GM12892 (cell line): ENCODE measurements at places on chromosomes 2 and 18.
A peak's percentile ranks its signal among the peaks of the same experiment; 100 is the strongest.

DNA sequence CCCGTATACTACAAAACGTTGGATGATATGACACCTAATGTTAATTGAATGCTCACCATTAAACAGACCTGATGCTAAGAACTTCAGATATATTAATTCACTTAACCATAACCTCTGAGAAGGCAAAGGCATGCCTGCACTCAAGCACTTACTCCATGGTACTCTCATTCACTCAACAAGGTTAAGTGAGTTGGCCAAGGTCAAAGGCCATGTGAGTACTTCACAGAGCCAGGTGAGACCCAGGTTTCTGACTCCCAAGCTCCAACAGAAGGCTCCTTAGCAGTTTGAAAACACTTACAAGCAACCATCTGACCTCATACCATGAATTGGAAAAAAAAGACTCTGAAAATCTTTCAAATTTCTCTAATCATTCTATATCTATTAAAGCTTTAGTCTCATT is 198.8 kb downstream of the L3MBTL4 start:
- DNase-seq, result no peak

GRCh38 chr2:31467426-31467825 is 52.9 kb upstream of the XDH start:
- DNase-seq, result no peak

DNA sequence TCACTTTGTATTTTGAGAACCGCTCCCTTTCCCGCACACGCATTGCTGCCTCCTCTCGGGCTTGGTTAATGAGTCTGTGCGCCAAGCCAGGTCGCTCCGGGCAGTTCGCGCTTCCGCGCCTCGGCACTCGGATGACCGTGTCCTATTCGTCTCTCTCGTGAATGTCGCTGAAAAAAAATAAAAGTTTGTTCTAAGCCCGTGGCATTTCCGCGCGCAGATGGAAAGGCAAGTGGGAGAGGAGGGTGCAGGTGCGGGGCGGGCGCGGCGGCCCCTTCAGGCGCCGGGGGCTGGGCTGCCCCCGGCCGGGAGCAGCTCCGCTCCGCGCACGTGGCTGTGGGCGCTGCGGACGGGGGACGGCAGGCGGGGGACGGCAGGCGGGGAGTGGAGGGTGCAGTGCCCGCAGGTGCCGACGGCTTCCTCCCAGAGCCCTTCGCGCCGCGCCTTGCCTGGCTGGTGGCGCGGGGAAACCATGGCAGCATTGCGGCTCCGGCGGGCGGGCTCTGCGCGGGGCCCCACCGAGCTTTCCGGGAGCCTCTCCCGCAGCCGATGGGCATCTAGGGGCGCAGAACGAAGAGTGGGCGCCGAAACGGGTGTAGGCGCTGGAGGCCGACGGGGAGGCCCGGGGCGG is 159.6 kb upstream of the SIX2 start:
- peak; percentile 27 for DNase-seq

DNA sequence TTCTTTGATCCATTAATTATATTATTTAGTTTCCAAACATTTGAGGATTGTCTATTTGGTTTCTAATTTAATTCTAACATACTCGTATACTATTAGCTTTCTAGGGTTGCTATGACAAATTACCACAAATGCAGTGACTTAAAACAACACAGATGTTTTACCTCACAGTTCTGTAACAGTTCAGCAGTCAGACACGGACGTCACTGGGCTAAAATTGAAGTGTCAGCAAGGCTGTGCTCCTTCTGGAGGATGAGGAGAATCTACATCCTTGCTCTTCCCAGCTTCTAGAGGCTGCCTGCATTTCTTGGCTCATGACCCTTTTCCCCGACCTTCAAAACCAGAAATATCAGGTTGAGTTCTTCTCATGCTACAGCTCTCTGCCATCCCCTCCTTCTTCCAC is 117.6 kb downstream of the TFCP2L1 start:
- DNase-seq, result no peak

GRCh38 chr2:203928849-203929248 is 7.7 kb upstream of the ICOS start:
- DNase-seq, result no peak

DNA sequence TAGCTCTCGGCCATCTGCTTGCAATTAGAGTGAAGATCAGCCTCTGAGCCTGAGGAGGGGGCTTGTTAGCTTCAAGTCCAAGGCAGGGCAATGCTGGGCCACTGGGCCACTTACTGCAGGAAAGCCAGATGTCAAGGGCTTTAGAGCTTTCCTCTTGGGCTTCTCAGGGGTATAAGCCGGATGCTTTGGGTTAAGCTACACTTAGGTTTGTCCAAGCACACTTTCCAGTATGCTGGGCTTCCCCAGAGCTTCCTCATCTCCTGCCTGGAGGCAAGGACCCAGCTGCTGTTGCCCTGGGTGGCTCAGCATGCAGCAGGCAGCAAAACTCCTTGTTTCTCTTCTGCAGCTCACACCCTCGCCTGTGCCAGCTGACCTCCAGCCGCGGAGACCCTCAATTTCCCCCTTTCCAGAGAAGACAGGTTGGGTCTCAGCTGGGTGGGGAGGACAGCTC is 29.0 kb upstream of the ATOH8 start:
- DNase-seq, result no peak

GRCh38 chr2:96143848-96144480 is 1.3 kb downstream of the DUSP2 start:
- DNase-seq, result no peak

- no peak for DNase-seq
Observed at GRCh38 chr2:233005096-233005495, 8.0 kb downstream of the NGEF start.

- DNase-seq, result no peak
Observed at GRCh38 chr2:120754067-120754960, 18.6 kb downstream of the GLI2 start.

- no peak for DNase-seq
Observed at GRCh38 chr2:191786694-191787093, 60.2 kb downstream of the CAVIN2 start.

GRCh38 chr2:60717691-60718090 is 38.4 kb upstream of the PAPOLG start:
- DNase-seq, result no peak

- peak; percentile 56 for DNase-seq
Observed at GRCh38 chr2:227472265-227473121, 537 bp downstream of the AGFG1 start.

DNA sequence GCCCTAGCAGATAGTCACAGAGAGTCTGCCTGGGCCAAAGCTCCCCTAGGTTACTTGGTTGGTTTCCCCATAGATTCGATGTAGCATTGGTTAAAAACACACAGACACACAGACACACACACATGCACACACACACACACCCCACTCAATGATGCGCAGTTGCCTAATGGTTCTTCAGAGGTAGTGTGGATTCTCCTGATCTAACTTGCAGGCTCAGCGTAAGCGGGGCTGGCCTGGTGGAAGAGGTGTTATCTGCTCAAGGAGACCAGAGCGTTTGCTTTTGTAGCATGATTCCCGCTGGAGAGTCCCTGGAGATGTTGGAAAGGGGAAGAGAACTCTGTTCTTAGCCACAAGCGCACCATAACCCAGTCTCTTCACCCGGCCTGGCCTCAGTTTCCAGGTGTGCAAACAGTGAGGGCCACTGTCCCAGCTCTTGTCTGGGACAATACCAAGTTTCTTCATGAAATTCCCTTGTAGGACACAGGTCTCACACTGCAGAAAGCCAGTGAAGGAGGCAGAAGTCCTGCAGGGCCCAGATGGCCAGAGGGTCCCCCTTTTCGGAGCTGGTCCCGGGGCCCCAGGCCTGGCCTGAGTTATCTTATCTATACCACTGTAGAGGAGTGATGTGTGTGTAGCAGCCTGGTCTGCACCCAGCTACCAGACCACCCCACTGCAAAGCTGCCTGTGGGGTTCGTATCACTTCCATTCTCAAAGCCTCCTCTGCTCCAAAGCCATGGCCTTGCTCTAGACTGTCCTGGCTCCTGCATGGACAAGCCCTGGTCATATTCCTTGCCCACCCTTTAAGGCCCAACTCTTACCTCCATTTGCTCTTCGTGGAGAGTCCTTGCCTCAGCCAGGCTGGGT is 3.7 kb downstream of the ACKR3 start:
- no peak for DNase-seq

DNA sequence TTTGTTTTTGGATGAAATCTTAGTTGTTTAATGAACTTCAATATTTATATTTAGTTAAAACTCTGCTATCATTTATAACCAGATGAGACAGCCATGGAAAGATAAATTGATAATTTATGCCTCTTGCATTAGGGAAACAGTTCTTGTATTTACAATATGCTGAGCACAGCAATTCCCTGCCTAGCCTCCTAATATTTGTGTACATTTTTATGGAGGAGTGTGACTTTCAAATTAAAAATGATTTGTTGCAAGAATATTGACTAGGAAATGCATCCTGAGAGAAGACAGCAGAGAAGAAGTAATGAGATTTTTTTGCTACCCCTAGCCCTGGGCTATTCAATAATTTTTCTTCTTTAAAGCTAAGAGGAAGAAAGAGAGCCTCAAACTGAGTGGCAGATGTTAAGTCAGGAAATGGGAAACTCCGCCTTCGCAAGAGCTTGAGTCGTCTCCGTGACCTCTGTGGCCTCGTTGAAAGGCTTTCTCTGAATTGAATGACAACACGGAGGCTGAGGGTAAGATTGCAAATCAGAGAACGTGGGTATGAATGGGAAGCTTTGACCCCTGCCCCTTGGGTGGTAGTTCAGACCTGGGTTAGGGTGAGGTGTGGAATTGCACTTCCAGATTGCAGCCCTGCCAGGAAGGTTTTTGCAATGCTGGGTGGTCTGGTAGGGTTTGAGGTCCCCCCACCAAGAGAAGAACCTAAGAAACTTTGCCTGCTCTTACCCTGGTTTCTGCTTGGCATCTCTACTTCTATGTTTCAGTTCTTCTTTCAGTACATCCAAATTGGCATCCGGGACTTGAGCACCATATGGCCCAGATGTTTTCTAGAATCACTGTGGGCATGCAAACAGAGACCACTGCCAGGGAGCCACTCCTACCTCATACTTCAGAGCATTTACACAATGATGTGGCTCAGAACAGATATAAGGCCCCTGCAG is 210.3 kb upstream of the RBMS1 start:
- no peak for DNase-seq

DNA sequence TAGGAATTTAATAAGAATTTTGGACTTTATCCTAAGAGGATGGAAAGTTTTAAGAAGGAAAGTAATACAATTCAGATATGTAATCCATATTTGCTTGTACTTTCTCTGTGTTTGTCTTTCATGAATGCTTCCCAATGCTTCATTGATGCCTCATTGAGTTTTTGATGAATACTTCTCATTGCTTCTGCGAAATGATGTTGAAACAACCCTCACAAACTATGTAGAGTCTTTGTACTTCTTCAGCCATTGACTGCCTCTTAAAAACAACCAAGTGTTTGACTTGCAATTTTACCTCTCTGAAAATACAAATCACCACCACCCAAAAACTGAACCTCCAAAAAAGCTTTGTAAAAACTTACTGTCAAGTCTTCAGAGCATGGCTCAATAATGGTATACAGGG is 424.1 kb downstream of the ERBB4 start:
- no peak for DNase-seq

DNA sequence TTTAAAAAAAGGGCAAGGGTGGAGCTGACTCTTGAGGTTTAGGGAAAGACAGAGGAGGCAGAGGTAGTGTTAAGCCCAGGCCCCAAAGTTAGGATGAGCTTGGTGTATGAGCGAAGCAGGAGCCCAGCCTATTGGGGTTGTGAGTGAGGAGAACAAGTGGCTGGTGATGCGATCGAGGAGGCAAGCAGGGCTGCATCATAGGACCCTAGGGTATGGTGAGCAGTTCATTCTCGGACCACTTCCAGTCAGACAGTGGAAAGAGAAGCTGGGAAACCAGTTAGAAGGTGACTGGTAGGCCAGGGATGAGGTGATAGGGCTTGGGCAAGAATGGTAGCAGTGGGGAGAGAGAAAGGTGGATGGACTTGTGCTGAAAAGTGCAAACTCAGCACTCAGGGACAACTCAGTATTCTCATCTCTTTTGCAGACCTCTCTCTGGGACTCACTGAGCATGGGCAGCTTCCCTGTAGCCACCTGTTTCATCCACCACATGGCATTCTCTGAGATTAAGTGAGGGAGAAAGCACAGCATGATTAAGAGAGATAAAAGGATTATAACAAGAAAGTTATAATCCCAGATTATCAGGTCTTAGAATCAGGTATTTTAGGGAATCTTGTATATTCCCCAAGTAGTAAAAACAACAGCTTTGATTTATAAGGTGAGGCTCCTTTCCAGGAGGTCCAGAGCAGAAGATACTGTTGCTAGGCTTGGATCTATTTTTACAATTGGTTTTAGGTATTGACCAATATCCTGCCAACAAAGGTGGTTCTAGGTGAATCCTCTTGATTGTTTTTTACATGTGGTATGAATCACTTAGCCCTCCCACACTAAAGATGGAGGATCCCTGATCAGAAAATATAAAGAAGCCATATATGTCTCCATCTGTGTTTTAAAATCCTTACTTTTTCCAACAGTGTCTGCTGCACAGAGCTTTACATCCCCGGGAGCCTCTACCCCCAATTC is 38.3 kb downstream of the XRCC5 start:
- DNase-seq, result no peak

- no peak for DNase-seq
Observed at GRCh38 chr2:152440049-152440448, 105.1 kb downstream of the FMNL2 start.

DNA sequence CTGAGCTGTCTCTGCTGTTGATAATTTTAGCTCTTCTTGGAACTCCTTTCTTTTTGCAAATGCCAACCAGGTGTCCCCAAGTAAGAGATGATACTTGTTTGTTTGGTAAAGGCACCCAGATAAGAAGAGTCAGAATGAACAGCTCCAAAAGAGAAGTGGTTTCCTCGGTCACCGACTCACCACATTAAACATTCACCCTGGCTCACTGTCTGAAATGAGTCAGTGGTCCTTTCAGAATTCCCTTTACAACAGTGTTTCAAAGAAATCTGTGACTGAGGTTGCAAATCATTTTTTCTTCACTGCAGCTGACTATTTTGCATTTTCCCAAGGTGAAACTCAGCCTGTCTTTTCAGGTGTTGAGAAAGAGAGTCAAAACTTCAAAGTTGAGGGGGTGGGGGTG is 16.2 kb upstream of the CXCR4 start:
- DNase-seq, result no peak

DNA sequence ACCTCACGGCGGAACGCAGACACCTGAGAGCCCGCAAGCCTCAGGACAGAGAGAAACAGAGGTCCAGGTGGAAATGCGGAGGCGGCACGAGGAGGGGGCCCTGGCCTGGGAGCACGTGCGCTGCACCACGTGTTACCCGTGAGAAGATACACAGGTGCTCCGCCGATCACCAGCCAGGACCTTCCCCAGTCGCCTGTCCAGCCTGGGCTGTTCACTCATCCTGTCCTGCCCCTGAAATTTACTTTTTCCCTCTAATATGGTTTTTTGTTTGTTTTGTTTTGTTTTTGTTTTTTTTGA is 44.3 kb downstream of the TWIST2 start:
- DNase-seq, result no peak

- DNase-seq, result no peak
Observed at GRCh38 chr2:2127467-2127866, 203.6 kb downstream of the MYT1L start.
